ENCODE measurements at places on chromosomes 13 and 19.

DNA sequence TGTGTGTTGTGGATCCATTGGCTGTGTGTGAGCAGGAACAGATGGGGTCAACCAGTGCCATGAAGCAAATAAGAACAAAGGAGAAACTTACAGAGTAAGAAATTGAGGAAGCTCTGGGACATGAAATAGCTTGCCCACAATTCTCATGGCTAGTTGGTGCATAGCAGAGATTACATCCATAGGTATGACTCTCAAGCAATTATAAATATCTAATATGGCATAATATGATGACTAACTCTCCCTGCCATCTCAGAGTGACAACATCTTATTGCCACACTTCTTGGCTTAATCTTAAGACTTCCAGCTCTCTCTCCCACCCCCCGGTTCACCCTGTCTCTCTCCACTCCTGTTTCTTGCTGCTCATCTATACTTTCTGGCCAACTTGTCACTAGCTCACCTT, 53.3 kb downstream of the OXGR1 start:
- DNase-seq, result no peak

- DNase-seq, result no peak
Measured at GRCh38 chr13:74193391-74193790, 59.2 kb upstream of the KLF12 start.

GRCh38 chr13:109957875-109958274, 171.5 kb upstream of the IRS2 start:
- no peak for DNase-seq

DNA sequence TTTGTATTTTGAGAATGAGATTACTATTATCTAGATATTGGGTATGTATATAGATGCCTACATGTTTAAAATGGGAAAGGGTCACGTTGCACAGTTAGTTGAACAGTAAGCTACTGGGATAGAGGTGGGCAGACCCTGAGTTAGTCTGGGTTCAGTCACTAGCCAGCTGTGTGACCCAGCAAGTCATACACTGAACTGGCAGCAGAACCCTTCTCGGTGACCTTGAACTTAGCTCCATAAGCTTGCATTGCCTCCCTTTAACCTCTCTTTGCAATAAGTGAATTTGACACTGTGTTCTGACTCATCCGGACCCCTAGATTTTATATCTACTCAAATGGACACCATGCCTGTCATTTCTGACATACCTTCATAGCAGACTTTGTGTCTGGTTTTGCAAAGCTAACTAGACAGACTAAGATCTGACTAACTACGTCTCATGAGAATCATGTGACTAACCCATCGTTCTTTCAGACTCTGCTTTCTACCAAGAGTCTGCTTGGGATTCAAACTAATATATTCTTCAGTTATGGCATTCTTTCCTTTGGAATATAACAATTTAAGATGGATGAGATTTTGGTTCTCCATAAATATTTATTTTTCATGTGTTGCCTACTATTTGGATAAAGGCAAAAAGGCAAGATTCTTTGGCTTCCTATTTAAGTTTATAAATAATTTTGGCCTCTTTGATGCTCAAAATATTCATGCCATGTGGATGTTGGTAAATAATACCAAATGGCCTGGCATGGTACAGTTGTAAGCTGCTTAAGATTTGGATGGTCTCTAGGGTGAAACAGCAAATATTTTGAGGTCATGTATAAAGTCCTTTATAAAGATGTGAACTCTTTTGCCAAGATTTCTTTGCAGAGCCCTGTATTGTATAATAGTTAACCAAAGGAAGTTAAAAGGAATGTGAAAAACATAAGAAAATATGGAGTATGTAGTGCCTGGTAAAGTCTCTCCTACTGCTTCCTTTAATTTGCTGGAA, 159.3 kb downstream of the ITGBL1 start:
- DNase-seq, result no peak

DNA sequence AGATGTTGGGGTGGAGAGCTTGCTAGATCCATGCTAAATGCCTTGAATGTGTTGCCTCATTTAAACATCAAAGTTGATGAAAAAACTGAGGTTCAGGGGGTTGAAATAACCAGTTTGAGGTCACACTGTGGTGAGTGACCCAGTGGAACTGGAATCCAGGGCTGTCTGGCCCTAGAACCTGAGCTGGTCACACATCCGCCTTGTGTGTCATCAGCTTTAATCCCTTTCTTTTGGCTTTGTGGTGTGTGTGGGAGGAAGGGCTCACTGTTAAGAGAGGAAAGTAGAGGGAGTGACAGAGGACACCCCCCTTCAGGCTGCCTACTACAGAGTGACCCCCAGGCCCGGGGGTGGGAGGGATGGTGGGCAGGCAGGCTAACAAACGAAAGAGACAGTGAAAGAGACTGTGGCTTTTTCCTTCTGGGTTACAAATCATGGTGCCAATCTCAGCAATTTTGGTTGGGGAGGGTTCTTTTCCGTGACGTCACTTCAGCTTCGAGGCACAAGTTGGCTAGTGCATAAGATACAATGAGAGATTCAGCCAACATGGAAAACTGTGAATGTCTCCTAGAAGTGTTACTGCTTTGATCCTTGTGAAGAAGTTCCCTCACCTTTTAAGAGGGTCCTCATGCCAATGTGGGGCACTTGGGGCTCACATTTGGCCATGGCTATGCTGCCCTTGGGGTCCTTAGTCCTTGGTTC, 164.9 kb downstream of the DLEU7 start:
- no peak for DNase-seq

GRCh38 chr19:11225815-11226214, 13.6 kb upstream of the ANGPTL8 start:
- no peak for DNase-seq

DNA sequence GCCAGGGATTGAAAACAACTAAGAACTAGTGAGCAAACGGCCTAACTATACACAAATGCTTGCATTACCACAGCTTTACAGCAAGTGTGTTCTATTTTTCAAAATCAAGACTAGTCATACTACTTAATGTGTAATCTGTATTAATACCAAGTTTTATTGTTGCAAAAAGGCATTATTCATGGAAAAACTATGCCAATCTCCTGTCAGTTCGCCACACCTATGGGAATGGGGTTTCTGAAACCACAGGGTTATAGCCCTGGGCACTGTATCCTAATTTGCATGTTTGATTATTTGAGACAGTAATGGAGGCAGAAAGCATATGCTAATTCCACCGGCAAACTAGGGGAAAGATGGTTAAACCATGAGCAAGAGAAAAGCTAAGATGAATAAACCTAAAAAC, 14.3 kb downstream of the GAS6 start:
- DNase-seq, result no peak

DNA sequence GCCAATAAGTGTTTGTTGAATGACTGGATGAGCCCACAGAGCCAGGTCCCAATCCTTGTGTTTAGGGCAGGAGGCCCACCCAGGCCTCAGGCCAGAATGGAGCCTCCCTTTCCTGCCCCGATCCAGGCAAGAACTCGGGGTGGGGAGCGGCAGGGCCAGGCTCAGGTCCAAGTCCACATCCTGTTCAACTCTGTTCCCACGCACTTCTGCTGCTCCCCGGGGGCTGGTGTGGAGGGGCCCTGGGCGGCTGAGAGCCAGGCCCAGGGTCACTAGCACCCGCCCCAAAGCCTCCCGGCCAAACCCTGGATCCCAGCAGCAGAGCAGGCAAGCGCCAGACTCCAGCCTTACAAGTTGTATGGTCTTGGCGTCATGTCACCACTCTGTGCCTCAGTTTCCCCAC, 8.0 kb downstream of the ANGPTL8 start:
- DNase-seq, result no peak

- no peak for DNase-seq
Measured at GRCh38 chr19:55809381-55810058, 22.3 kb downstream of the NLRP11 start.

DNA sequence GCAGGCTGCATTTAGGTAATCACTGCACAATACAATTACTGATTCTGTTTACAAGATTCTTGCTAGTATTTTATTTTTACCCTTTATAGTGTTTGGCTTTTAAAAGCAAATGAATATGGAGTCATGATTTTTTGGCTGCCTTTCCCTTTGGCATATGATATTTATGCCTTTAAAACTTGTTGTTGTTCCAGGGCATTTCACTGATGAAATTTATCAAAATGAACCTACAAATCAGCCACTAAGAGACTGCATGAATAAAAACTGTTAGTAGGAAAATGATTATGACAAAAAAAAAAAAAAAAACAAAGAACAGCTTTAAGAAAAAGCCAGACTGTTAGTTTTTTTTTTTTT, 2.6 kb downstream of the CPB2 start:
- DNase-seq, result no peak
